ENCODE measurements at places on chromosomes 1 and 21.

GRCh38 chr1:223332997-223333396 is 31.0 kb downstream of the SUSD4 start:
- DNase-seq, result no peak

- DNase-seq, result peak; percentile 98
Observed at GRCh38 chr1:185439727-185440415, 122.8 kb upstream of the IVNS1ABP start.

GRCh38 chr21:35023396-35024070 is 25.6 kb downstream of the RUNX1 start:
- no peak for DNase-seq

DNA sequence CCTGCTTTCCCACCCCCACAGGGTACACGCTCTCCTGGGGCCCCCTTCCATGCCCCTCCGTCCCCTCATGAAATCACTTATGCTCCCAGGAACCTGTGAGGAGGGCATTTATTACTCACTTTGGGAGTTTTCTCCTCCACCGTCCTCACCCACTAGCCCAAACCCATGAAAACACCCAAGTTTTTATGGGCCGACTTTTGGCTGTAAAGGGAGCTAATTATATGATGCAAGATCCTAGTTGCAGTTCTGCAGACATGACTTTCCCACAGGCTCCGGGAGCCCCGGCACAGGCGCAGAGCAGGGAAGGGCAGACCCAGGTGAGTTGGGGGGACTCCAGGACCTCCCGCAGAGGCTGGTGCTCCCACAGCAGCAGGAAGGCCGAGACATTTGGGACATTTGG is 29.7 kb downstream of the EPHA2 start:
- peak; percentile 24 for DNase-seq

Data from M059J (cell line).